ENCODE measurements at places on chromosomes 6 and 20. TPM values are rescaled to one million over a fixed set of nuclear protein-coding genes. Genes with fewer than 3 reads are reported as not detected.

DNA sequence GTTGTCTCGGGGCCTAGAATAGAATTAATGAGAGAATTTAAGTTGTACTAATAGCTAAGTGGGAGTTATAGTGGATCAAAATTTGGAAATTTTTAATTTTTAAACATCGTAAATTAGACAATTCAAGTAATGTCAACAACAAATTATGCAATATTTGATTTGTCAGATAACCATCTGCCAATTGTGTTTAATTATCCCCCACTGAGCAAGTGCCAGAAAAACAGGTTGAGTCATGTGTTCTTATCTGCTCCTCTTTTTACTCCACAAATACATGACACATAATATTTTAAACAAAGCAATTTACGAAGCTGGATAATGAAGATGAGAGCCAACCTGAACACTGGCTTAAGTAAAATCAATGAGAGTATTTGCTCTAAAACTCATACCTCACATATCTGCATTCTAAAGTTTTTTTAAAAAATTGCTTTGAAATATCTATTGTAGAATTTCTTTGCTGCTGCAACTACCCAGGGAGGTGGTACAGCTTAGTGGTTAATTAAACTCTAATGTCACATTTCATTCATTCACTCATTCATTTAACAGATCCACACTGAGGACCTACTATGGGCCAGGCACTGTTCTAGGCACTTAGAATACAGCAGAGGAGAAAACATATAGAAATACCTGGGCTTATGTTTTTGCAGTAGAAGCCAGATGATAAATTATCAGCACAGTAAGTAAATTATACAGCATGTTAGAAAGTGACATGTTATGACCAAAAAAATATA lies 57.1 kb upstream of the MAP7 start:
- peak; percentile 37 for DNase-seq

DNA sequence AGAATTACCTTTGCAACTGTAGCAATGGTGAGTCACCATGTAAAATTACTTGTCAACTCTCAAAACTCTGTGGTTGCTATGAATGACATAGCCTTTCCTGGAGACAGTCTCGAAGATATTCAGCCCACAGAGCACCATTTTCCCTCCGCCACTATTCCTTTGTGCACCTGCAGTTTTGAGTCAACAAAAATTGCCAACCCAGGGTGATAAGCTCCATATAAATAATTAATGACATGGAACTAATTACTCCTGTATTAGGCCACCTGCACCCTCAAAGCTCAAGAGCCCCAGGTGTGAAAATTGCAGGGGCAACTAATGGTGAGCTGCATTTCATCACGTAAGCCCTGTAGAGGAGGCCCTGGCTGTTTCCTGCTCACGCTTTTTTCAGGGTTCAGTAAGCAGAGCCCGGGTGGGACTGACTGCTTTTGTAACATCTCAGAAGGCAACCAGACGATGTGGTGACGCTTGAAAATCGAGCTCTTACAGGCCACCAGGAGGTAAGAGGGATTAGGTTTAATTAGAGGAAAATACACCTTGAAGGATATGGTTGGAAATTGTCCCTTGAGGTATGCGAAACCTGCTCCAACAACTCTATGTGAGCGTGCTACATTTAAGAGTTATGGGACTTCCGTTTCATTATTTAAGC lies 70.8 kb downstream of the BMP2 start:
- DNase-seq = no peak

Gene MMP24
- 0.17 TPM for total RNA-seq

GRCh38 chr20:41169162-41169690 lies 31.9 kb downstream of the PLCG1 start:
- no peak for DNase-seq

- peak; percentile 91 for DNase-seq
Observed at GRCh38 chr20:61127311-61128039, 124.6 kb upstream of the CDH4 start.

GRCh38 chr6:4740032-4740431 lies 36.2 kb upstream of the CDYL start:
- DNase-seq = no peak

Gene HLA-DMB
- total RNA-seq = 0.83 TPM

- DNase-seq = no peak
Observed at GRCh38 chr6:134240665-134241431, 77.1 kb downstream of the SGK1 start.

Gene EDEM2
- total RNA-seq = 61.4 TPM
